ENCODE measurements at places on chromosomes 4 and X.

- no peak for DNase-seq
Measured at GRCh38 chr4:2424581-2424980, 5.8 kb downstream of the CFAP99 start.

DNA sequence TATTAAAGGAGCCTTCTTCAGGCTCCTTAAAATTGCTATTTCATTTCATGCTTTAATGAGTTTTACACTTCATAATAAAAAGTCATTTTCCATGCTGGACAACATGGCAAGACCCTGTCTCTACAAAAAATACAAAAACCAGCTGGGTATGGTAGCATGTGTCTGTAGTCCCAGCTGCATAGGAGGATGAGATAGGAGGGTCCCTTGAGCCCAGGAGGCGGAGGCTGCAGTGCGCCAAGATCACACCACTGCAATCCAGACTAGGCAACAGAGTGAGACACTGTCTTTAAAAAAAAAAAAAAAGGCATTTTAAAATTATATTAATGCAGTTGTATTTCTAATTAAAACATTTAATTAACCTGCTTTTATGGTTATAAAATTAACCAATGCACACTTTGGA is 49.2 kb downstream of the PDS5A start:
- DNase-seq = no peak

DNA sequence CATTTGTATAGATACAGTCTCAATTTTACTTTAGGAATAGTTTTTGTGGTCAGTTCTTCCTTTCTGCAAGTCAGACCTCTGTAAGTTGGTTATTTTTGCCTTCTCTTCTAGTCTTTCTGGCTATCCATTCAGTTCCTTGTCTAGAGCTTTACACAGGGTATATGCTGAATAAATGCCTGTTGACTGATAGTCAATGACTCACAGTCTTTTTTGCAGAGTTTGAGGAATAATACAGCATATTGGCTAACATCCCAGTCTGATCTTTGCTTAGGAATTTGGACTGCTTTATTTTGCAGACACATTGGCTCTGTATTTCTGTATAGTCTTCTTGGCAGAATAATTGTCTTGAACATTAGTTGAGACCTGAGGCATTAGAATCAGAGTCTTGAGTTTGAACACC is 132.4 kb downstream of the MAGEC1 start:
- DNase-seq = no peak

DNA sequence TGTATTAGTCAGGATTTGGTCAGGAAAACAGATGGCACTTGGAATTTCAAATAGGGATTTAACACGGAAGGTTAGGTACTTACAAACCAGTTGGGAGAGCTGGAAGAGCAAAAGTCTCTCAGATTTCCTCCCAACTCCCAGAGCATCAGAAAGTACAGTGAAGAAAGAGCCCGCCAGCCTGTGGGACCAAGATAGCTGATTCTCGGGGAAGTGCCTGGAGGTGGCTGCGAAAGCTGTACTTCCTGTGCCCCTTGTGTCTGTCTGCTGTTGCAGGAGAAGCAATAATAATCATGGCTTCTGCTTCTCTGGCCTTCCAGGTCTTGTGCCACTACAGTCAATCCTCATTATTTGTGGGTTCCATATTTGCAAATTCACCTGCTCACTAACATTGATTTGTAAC is 221.0 kb upstream of the BCOR start:
- no peak for DNase-seq

- no peak for DNase-seq
Measured at GRCh38 chrX:132058050-132058449, 34.9 kb downstream of the STK26 start.

GRCh38 chr4:184416913-184417734 is 57.2 kb downstream of the IRF2 start:
- peak; percentile 30 for DNase-seq

GRCh38 chr4:53183754-53184153 is 182.1 kb downstream of the SCFD2 start:
- no peak for DNase-seq

DNA sequence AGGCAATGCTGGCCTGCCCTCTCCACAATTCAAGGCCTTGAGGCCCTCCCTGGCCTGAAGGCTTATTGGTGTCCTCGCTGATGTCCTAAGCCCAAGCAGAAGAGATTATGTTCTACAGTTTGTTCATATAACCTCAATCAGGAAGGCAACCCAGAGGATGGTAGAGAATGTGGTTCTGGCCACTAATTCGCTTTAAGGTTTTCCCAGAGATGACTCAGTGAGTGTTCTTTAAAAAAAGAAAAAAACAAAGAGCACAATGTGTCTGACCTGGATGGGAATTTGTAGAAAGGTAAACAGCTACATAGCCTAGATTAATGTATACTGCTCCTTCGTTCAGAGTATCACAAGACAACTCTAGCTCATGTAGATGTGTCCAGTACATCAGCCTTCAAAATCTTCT is 66.0 kb downstream of the MANBA start:
- no peak for DNase-seq

DNA sequence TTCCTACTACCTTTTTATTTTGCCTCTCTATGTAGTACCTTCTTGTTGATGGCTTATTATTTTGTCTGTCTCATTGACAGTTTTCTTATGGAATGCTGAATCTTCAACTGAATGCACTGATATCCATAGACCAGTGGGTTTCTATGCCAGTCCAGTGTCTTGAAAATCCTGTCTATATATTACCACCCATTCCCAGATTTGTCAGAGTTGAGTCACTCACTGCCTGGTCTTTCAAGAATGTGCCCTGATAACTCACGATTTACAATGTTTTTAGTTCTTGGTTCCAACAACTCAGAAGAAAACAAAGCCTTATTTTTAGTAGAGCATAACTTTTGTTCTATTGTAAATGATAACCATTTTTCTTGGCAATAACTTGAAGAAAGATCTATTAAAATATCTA is 606.0 kb upstream of the PITX2 start:
- DNase-seq = no peak

GRCh38 chr4:111480510-111480909 is 664.7 kb upstream of the FAM241A start:
- no peak for DNase-seq

- peak; percentile 58 for DNase-seq
Measured at GRCh38 chrX:39196192-39197102, 395.2 kb downstream of the MID1IP1 start.

DNA sequence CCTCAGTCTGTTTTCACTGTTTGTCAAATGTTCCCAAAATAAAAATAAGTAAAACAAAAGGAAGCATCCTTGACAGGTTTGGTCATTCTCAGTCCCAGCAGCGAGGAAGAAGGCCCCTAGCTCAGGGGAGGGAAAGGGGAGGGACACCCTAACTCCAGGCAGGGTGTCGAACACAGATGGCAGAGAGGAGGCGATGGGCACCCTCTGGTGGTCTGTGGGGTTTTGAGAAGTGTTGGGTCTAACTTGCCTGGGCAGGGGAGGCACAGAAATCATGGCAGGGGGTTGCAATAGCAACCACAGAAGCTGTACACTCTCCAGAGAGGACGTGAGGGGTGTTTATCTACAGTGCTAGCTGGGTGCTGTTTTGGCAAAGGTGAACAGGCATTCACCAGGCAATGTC is 229.8 kb upstream of the SFRP2 start:
- no peak for DNase-seq

DNA sequence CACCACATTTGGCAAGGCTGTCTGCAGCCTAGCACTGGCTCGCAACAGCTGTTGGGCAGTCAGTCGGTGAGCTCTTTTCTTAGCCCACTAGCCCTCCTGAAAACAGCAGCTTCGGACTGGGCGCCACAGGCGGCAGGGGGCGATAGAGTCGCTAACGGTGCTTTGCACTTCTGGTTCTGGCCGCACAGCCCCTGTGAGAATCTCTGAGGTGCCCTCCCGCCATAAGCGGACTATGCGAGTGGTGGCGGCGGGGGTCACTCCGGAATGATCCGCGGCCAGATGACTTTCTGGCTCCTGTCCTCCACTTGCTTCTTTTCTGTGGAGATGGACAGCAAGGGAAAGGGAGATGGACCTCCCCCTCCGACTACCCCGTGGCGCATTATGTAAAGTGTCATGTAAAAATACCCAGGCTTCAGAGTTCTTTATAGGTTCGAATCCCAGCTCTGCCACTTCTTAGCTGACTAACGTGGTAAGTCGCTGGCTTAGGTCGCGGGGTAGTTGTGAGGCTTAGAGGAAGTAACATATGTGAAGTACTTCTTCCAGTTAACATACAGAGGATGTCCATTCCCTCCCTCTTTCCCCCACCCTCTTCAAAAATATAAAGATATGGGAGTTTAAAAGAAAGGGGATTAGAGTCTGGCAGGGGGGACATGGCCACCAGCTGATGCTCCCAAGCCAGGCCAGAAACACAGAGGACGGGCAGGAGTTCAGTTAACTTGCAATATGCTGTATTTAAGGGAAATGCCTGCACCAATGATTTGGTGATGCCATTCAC is 11.0 kb downstream of the ARHGAP36 start:
- peak; percentile 2 for DNase-seq

DNA sequence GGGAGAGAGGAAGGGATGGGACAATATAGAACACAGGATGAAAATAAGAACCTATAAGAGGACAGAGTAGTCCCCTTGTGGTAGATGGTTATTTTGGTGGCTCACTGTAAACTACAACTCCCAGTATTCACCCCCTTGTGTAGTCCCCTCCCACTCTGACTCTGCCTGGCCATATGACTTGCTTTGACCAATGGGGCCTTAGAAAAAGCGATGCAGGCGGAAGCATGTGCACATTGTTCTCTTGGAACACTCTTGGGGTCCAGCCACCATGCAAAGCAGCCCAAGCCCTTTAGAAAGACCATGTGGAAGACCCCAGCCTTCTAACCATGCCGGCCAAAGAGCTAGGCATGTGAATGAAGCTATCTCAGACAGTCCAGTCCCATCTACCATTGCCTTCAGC is 415.0 kb downstream of the BCOR start:
- no peak for DNase-seq

DNA sequence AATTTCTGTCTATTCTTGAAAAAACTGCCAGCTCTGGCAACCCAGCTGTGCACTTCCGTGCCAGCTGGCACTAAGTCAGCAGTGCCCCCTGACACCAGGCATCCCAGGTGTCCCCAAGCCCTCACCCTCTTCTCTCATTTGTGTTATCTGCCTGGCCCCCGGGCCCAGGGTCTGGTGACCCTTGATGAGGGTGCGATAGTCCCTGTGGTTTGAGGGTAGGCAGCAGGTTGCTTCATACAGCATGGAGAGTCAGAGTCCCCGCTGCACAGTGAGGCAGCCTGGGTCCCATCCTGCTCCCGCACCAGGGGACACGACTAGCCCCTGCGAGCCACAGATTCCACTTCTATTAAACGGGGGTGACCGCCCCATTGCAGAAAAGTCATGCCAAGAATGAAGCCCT is 1.9 kb downstream of the MAN2B2 start:
- no peak for DNase-seq

DNA sequence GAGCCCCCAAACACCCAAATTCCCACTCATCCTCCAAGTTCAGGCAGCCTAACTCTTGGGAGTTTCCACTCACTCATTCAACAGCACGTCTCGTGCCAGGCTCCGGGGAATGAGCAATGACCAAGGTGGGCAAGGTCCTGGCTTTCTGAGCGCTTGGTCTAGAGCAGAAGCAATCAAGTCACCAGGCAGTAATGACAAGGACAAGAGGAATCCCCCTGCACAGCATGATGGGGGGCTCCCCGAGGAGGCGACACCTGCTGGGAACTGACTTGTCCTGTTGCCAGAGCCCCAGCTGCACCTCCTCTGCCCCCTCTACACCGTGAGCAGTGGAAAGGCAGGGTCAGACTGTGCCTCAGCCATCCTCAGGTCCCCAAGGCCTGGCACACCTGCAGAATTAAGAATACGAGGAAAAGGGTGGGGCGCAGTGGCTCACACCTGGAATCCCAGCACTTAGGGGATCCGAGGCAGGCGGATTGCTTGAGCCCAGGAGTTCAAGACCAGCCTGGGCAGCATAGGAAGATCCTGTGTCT is 25.7 kb upstream of the MRFAP1 start:
- DNase-seq = no peak

- no peak for DNase-seq
Measured at GRCh38 chr4:41799126-41799525, 50.6 kb upstream of the PHOX2B start.

DNA sequence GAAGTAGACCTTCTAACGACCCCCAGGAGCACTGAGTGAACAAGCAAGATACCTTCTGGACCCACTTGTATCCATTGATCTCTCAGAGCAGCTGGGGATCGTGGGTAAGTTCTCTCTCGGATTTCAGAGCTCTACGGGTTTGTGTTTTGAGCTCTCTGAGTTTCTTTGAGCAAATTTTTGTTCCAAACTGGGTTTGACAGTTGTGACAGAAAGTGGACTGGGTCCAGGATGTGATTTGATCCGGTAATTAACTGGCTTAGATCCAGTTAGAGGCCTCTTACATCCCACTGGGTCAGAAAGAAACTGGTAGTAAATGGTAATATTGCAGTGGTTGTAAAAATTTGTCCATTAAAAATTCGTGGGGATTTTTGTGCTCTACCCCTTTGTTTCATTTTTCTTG is 459.2 kb downstream of the INPP4B start:
- DNase-seq = no peak

GRCh38 chr4:65170768-65171514 is 499.3 kb downstream of the EPHA5 start:
- no peak for DNase-seq

DNA sequence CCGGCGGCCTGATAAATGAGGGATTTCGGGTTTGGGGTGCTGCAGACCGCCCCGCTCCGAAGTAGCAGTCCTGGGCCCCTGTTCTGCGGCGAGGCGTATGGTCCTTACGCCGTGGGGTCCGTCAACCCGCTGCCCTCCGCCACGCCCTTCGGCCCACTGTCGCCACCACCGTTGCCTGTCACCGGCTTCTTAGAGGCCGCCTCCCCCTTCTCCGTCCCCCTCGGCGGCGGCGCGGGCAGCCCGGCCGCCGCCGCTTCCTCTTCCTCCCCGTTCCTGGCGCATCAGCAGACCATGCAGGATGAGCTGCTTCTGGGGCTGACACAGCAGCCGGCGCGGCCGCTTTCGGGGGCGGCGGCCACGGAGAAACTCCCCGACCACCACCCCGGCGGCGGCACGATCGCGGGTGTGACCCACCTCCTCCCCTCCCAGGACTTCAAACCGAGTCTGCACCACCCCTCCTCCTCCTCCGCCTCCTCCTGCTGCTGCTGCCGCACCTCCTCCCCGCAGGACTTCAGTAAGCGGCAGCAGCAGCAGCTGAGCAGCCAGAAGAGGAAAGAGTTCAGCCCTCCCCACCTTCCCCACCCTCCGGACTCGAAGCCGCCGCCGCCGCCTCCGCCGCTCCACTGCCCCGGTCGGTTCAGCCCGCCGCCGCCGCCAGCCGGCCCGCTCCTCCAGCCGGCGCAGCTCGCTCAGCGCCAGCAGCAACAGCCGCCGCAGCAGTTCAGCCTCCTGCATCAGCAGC is 549 bp downstream of the CPEB2 start:
- peak; percentile 66 for DNase-seq

- DNase-seq = no peak
Measured at GRCh38 chr4:116438981-116439729, 646.2 kb downstream of the TRAM1L1 start.

GRCh38 chr4:100348473-100348872 is 158.2 kb upstream of the DDIT4L start:
- no peak for DNase-seq

GRCh38 chrX:54758114-54759055 is 39.7 kb downstream of the ITIH6 start:
- no peak for DNase-seq

DNA sequence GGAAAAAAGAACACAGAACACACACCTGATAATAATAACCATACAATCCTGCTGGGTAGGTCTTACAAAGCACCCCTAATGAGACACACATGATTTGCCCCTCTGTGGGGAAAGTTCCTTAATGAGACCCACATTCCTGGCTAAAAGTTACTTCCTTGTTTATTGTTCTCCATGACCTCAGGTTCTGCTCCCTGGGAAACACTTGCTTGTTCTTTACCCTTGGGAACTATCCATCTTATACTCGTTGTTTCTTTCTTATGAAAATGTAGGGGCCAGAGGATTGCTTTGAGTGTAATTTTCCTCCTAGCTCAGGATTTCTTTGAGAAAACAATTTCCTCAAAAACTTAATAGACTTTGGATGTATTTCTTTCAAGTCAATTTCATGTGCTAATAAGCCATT is 52.1 kb upstream of the PCDH10 start:
- no peak for DNase-seq
